ENCODE measurements at places on chromosomes 1 and 21. TPM values are rescaled to one million over a fixed set of nuclear protein-coding genes. Genes with fewer than 3 reads are reported as not detected.
A peak's percentile ranks its signal among the peaks of the same experiment; 100 is the strongest.

DNA sequence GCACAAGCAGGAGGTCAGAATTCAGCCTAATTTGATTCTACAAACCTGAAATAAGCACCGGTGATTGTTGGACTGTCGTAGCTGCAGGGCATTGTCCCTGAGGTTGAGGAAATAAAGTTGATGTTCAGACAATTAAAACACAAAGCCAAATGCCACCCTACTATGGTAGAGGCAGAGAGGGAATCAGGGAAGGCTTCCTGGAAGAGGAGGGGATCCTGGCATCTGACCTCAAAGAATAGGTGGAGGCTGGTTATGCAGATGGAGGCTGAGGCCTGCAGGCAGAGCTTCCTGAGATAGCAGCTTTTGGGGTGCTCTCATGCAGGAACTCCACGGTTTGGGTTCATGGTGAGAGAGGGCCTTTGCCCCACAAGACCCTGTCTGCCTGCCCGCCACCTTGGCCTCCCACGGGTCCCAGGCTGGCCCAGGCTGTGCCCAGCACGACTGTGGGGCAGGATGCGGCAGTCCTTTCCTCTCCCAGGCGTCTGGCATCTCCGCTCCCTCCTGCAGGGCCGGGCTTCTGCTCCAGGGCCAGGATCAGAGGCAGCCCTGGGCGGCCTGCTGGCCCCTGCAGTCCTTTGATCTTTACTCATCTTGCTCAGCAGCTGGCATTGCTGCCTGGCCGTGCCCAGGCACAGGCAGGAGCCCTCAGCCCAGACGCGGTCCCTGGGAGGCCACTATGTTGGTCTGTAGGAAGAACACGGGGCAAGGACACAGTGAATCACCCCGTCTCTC lies 134.1 kb upstream of the VAMP3 start:
- no peak for DNase-seq

- peak; percentile 95 for DNase-seq
Observed at GRCh38 chr1:1004780-1005697, 5.1 kb upstream of the HES4 start.

- DNase-seq: peak; percentile 25
Observed at GRCh38 chr1:53755874-53756273, 16.9 kb upstream of the GLIS1 start.

GRCh38 chr21:20720623-20721022 lies 277.6 kb upstream of the NCAM2 start:
- DNase-seq: peak; percentile 1

GRCh38 chr1:3542676-3543075 lies 68.6 kb downstream of the MEGF6 start:
- no peak for DNase-seq

DNA sequence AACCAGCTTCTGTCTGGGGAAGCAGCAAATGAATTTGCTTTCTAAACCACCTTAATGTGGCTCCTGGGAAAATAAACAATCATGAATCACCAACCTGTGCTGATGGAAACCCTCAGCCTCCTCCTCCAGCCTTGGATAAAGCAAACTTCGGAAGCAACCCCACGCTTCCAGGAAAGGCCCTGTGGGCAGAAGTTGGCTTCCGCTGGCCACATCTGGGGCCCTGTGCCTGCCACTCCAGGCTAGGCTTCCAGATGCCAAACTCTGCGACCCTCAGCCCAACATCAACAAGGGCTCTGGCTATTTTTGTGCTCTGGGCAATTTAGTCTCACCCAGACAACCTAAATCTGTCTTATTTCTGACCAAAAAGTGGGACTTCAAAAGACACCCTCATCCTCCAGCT lies 6.2 kb upstream of the OXCT2 start:
- DNase-seq: no peak

- peak; percentile 22 for DNase-seq
Observed at GRCh38 chr1:2596530-2597333, 10.2 kb downstream of the PRXL2B start.

DNA sequence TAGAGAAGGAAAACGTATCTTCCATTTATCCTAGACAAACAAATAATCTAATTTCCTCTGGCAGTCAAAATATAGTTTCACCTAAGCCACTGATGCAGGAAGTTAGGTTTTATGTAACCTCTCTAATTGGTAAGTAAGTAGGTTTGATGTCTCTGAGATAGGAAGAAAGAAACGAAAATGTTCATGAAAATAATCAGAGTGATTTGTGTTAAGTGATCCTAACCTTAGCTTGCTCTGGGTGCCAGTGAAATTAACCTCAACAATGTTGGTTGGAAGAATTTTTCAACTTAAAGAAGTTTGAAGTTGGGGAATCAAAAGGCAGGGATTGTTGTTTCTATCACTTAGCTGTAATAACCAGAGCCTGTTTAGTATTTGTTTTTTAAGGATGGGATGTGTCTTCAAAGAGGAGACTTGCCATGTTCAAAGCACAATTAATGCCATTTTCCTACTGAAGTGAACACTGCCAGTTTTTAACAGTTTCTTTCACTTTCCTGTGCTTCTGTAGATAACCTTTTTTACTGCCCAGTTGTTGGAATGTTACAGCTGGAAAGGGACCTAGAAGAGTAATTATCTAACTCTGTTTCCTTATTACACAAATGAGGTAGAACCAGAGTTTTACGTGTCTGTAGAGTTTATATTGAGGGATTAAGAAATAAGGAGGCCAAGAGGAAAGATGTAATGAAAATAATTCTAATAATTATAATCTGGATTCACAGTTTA lies 18.4 kb downstream of the HIPK1 start:
- DNase-seq: no peak

DNA sequence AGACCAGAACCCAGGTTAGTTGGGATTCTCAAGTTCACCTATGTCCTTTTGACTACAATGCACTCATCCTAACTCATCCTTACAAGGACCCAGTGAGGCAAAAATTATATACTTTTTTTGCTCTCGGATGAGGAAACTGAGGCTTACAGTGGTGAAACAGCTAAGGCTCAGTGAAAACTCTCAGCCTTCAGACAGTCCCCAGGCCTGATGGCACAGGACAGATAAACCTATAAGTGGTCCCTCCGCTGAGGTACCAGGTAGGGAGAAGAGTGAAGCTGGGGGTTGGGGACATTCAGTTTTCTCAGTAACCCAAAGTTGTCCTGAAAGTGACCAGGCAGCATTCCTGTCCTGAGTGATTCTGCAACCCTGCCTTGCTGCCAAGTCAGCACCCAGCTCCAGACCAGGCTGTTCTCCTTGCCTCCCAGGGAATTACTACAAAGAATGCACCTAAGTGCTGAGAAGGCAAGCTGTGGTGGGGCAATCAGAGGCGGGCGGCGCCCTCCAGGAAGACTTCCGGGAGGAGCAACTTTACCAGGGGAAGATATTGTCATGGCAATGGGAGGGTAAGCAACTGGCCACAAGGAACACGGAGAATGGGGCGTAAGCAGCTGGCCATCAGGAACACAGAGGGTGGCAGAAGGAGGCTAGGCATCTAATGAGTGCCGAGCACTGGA lies 4.6 kb downstream of the TENT5B start:
- no peak for DNase-seq

DNA sequence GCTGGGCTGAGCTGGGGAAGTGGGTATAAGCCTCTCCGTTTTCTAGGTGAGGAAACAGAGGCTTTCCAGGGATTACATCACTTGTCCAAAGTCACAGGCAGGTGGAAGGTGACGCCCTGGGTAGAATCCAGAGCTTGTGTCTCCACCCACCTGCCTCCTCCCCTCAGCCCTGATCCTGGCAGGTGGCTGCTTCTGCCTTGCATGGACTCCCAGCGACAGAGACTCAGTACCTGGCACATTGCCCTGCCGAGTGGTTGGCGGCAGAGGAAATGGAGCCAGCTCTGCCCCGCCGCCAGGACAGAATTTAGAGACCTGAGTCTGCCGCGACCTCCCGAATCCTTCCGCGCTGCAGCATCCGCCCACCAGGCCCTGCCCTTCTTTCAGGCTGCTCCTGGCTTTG lies 2.1 kb downstream of the PLA2G2E start:
- no peak for DNase-seq

DNA sequence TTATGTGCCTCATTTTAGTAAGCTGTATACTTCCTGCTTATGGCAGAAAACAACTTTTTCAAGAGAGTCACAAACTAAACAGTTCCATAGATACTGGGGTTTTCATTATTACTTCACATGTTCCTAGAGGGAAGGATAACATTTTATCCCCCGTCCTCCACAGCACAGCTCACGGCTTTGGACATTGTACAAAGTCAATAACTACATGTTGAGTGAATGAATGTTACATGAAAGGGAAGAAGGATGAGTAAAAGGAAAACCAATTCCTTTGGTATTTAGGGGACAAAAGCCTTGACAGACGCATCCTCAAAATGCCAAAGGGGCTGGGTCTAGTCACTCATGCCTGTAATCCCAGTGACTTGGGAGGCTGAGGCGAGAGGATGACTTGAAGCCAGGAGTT lies 14.8 kb downstream of the PI4KB start:
- DNase-seq: no peak

DNA sequence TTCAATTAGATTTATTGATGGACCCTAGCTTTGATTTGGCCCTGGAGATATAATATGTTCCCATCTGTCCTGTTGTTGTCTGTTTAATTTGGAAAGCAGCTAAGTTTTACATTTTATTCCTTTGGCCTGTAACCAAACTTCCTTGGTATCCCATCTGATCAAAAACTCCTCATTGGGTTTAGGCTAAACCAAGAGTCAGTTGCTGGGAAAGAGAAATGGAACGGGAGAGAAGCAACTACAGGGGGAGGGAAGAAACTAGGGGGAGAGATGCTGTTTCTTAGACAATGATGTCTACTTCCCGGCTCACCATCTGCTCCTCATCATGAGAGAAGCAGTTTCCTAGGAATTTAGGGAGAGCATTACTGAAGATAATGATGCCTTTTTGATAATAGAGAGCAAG lies 141.8 kb downstream of the SYT2 start:
- no peak for DNase-seq

The FCRL1 gene
- total RNA-seq: not detected

The SELL gene
- total RNA-seq: not detected

The PKP1 gene
- 0.13 TPM for total RNA-seq

The NBPF4 gene
- not detected for total RNA-seq

The INSRR gene
- total RNA-seq: 0.05 TPM

The KIAA0040 gene
- not detected for total RNA-seq

All from myocyte (in vitro differentiated cells).